ENCODE measurements at places on chromosomes 6 and 20.

GRCh38 chr20:18255526-18255925 is 32.8 kb upstream of the ZNF133 start:
- no peak for DNase-seq

- DNase-seq: no peak
These were observed 1.3 kb upstream of the LZTS3 start for GRCh38 chr20:3174442-3175261.

DNA sequence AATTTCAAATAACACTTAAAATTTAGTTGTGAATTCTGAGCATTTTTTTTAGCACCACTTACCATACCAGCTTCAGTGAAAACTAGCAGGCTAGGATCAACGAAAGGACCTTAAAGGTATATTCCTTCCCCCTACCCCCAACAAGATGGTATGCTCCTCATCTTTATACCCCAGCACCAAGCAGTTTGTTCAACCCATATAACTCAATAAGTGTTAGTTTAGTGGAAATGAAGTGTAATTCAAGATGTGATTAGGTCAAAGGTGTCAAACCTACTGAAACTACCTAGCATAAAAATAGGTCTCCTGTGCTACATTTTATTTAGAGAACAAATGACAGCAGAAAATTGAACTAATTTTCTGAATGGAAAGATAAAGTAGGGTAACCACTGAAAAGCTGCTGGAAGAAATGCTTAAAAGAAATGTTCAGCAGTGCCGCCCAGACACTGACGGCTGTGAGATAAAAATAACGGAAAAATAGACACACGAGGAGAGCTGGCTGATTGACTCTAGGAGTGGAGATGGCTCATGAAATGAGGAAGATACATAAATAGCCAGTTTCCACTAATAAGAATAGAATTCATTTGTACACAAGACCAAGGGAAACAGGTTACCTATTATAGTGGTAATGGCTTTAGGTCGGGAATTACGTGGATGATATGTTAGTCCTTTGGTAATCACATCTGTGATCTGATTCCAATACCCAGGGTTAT is 94.8 kb downstream of the IPCEF1 start:
- DNase-seq: no peak

DNA sequence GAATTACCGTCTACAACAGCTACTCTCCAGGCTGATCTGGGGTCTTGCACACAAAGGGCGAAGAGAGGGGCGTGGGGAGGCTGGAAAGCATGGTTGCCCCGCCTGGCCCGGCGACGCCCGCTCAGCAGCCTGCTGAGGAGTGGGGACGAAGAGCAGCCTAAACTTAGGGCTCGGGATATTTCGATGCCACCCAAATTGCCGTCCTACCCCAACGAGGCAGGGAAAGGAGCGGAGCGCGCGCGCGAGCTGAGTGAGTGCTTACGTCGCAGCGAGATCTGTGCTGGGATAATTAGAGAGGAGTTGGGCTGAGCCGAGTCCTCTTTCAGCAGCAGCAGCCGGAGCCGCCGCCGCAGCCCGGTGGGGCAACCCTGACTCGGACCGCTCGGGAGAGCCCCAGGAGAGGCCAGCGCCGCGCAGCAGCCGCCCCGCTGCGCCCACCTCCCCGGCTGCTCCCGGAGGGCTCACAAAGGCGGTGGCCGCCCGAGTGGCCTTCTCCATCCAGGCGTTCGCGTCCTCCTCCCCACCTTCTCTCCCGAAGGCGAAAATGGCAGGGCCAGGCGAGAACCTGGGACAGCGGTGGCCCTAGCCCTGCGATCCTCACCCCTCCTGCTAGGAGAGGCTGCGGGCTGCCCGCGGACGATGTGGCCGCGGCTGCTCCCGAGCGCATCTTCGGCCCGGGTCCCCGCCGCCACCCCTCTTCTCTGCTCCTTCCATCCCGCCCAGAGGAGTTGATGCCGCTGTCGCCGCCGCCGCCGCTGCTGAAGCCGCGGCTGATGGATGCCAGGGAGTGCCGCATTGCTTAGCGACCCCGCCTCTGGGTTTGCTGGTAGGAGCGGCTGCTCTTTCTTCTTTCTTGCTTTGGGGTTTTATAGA is at the start of gene CLVS2:
TSS of gene CLVS2 (plus strand) at position 315 of the 873 bp plus-strand sequence. CDS start 1,543 bp downstream, outside the sequence.
- DNase-seq: no peak

DNA sequence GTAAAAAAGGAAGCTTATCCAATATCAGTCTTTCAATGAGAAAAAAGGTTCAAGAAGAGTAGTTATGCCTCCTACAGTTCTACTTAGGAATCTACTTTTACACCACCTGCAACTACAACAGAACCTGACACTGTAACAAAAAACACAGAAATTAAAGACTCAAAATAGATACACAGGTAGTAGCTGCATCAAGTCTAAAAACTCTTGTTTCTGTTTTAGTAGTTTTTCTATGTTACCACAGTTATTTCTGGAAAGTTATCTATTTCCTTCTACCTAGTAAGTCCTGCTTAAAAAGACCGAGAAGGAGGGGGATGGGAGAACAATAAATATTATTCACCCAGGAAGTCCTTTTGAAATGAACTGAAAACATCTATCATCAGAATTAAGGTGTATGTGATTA is 52.5 kb downstream of the ATG5 start:
- no peak for DNase-seq

DNA sequence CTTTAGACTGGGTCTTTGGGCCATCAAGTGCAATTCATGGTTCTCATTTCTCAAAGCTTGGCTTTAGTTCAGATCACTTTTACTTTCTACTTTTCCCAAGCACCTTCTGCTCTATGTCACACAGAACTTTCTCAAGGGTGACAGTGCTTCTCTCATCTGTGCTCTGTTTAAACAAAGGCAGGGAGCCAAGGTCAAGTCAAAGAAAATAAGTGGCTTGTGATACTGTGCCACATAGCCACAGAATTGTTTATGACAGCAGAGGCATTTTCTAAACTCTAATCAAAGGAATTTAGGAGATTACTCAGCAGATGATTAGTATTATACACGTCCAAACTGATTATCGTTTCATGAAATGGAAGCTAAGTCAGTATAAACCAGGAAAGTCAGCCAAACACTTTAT is 348.0 kb downstream of the HDGFL1 start:
- DNase-seq: no peak

GRCh38 chr6:3321875-3322274 is 63.1 kb downstream of the PSMG4 start:
- no peak for DNase-seq

DNA sequence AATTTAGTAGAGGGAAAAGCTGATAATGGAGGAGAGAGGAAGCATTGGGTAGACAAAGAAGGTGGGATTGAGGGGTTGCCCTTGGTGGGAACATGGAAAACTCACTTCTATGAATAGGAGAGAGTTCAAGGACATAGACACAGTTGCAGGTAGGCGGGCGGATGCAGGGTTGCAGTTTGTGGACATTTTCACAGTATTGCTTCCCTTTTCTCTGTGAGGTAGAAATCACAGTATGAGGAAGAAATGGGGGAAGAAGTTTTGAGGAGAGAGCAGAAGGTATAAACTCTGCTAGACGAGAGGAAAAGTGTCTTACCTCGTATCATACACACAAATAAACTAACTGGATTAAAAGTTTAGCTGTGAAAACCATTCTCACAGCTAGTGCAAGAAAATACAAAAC is 200.7 kb upstream of the ECI2 start:
- no peak for DNase-seq

DNA sequence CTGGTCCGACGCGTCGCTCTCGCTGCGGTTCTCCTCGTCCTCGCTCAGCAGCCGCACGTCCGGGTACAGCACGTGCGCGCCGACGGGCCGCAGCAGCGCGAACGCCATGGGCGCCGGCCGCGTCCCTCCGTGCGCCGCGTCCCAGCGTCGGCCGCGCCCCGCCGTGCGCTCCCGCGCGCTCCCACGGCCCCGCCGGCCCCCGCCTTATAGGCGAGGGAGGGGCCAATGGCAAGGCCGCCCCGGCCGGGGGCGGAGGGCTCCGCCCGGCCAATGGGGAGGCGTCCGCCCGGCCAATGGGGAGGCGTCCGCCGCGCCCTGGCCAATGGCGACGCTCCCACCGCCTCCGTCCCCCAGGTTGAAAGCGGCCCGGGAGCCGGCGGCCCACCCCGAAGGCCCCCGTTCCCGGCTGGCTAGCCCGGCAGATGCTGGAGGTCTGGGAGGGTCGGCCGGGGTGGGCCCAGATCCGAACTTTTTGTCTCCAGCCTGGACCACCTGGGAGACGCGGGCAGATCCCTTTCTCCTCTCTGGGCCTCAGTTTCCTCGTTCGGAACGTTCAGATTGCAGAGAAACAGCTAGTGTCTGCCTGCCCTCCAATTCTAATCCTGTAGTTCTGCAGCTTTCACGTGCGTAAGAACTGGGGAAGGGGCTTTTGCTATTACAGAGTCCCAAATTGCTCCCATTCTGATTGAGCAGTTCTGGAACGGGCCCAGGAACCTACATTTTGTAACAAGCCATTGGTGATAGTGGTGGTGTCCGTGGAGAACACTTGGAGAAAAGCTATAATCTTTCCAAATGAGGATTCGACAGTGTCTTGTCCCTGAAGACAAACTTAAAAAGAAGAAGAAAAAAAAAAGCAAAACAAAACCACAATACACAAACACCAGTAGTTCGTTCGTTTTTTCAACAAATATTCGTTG is at the start of gene TCF15:
TSS of gene TCF15 (minus strand) at position 180 of the 917 bp plus-strand sequence. CDS start at position 108, 72 bp downstream.
- DNase-seq: no peak

- peak; percentile 40 for DNase-seq
These were observed 2.1 kb upstream of the TMEM151B start for GRCh38 chr6:44268095-44268628.

GRCh38 chr6:36226438-36227047 is 30.0 kb downstream of the BRPF3 start:
- DNase-seq: no peak
